AG08396 (cell line): ENCODE measurements at places on chromosomes 11 and 22.

GRCh38 chr11:20249796-20250195 is 89.5 kb upstream of the DBX1 start:
- no peak for DNase-seq

DNA sequence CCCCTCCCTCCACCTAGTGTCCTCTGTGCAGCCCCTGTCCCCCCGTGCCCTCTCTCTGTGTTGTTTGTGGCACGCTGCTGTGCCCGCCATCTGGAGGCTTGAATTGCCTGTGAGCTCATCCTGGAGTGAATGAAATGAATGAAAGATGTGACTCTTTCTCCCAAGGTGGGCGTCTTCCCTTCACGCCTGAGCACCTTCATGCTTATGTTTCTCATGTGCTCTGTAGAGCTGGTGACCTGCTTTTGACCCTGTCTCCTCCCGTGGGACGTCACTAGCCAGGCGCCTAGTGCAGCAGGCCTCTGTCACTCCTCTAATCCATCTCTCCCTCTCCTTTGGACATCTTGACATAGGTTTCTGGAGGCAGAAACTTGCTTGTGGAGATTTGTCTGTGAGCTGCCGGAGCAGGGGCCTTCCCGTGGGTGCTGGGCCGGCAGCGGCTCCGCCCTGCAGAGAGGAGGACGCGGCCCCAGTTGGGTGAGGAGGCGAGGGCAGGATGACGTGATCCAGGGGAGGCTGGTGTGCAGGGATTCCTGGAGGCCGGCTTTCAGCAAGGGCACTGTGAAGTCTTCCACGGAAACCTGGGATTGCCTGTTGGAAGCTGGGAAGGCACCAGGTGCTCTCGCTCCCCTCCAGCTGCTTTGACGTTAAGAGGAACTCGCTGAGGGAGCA is 40.6 kb downstream of the MUC6 start:
- DNase-seq, result no peak

- no peak for DNase-seq
Measured at GRCh38 chr11:73228268-73229134, 10.4 kb downstream of the P2RY2 start.

DNA sequence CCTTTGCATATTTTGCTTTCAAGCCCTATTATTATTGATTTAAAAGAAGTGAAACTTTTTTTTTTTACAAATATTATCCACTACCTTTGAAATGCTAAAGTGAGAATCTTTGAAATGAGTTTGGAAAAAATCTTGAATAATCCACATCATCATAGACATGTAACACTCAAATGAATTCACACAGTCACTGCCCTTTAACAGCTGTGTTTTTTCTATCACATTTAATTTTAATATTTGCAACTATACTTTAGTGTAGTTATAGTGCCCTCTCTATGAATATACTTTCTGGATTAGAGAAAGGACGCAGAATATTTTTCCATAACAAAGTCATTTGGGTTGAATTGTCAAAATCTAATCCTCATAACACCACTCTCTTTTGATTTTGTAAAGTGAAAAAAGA is 37.9 kb upstream of the MTMR2 start:
- DNase-seq, result no peak

- no peak for DNase-seq
Measured at GRCh38 chr11:94806014-94806413, 37.9 kb downstream of the AMOTL1 start.

DNA sequence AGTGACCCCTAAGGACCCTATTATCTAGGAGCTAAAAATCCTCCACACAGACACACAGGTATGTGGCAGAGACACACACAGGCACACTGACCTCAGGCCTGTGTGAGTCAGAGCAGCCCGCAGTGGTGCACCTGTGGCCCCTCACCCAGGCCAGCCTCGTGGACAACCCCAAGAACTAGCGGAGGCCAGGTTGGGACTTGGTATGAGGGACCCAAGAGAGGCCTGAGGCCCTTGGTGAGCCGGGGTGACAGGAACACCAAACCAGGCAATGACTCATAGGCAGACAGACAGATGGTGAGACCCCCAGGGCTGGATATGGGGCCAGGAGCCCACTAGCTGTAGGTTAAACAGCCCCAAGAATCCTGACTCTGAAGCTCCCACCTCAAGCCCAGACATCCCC is 6.0 kb downstream of the CASTOR1 start:
- no peak for DNase-seq

DNA sequence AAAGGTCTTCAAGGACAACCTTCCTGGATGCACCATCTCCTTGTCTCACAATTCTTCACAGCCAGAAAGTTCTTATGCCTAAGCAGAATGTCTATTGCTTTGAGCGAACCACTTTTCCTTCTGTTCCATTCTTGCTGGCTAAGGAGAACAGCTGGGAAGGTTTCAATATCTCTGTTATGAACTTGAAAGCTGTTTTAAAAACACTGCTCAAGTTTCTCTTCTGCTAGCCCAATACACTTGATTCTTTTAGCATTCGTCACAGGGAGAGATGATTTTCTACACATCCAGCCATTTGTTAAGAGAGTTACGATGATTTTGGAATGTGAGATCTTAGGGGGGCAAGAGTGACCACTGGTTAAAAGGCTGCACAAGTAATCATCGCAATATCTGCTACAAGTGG is 249.3 kb downstream of the KIRREL3 start:
- DNase-seq, result peak; percentile 52

DNA sequence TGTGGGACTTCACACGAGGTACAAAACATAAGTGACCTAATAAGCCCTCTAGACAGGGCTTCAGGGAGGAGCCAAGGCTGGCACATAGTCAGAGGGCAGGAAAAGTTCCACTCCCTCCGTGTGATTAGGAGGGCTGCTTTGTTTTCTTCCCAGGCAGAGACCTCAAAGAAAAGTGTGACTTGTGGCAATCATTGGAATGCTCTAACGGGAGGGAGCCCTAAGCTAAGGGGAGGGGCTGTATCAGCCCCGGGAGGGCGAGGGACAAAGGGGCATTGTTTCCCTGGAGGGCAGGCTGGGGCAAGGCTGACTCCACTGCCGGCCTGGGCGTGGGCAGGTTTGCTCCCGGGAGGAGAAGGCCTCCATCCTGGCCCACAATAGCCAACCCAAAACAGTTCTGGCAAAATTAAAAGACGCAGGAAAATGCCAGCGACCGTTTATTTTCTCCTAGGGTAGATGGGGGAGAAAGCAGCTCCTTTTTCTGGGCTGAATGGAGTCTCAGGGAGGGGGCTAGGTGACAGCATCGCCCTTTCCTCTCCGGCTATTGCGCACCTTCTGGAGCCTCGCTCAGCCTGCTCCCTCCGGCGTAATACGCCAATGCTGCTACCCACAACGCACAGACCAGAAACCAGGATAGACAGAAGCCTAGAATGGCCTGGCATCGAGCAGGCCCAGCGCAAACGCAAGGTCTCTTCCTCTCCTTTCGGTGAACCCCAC is 60.2 kb downstream of the ENDOD1 start:
- DNase-seq, result no peak

- DNase-seq, result no peak
Measured at GRCh38 chr11:19372381-19372780, 131.6 kb upstream of the E2F8 start.

- peak; percentile 57 for DNase-seq
Measured at GRCh38 chr22:30694171-30694639, 469 bp upstream of the OSBP2 start.

- DNase-seq, result peak; percentile 70
Measured at GRCh38 chr22:27456696-27457503, 344.7 kb downstream of the MN1 start.

DNA sequence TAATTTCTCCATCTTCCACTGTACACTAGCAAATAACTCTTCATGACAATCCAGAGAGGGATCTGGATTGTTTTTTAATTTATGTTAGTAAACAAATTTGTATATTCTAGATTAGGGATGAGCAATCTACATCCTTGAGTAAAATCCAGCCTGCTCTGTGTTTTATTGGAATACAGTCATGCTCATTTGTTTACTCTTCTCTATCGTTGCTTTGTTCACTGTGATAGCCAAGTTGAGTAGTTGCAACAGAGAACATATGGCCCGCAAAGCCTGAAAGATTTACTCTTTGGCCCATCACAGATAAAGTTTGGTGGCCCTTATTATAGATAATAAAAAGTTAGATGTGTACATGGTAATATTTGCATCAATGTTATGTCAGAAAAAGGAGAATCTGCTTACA is 6.2 kb upstream of the BLID start:
- DNase-seq, result no peak

DNA sequence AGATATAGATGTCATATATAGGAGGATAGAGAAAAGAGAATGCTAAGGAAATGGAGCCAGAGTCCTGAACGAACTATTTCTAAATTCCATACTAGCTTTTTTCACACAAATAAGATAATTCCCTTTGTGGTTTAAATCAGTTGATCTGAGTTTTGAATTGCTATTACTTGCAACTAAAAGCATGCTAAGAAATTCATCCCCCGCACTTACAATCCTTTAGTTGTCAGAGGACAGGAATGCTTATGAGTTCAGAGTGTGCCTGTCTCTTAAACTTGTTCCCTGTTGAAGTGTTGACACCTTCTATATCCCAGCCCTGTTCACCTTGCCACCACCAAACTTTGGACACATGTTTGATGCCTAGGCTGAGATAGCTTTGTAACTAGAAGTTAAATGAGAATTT is 406.2 kb downstream of the METTL15 start:
- no peak for DNase-seq

- DNase-seq, result peak; percentile 70
Measured at GRCh38 chr11:78256962-78257361, 68.2 kb downstream of the USP35 start.

DNA sequence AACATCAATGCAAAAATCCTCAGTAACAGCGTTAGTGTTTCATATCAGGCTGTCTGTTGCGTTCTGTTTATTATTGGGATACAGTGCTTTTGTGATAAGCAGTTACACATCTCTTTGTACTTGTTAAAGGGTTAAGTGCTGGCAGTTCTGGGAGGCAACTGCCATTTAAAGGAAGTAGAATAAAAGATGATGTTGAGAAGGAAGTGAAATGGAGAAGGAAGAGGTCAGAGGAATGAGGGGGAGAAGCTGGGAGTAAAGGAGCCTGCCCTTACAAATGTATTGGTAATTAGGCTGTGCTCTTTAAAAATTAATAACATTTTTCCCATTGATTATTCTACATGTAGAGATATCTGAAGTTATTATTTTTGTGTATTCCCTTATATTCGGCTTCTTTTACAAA is 674.7 kb downstream of the NTM start:
- DNase-seq, result no peak

- no peak for DNase-seq
Measured at GRCh38 chr11:837189-837989, 4.6 kb downstream of the CD151 start.

- DNase-seq, result no peak
Measured at GRCh38 chr11:121311373-121311772, 18.8 kb downstream of the SC5D start.

GRCh38 chr11:119187123-119187892 is 2.0 kb downstream of the NHERF4 start:
- no peak for DNase-seq

DNA sequence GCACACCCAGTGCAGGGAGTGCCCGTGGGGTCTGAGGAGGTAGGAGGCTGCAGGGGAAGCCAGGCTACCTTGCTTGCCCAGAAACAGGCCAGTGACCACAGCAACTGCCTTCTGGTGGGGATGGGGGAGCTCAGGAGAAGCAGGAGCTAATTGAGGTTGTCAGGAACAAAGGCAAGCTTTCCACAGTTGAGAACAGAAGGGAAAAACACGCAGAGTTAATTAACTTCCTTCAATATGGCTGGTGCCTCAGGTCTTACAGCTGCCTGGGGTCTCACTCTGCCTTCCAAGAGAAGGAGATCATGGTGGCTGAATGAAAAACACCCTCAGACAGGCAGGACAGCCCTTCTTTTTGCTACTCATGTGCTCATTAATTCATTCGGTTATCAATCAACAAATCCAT is 127.9 kb upstream of the SYT13 start:
- no peak for DNase-seq

DNA sequence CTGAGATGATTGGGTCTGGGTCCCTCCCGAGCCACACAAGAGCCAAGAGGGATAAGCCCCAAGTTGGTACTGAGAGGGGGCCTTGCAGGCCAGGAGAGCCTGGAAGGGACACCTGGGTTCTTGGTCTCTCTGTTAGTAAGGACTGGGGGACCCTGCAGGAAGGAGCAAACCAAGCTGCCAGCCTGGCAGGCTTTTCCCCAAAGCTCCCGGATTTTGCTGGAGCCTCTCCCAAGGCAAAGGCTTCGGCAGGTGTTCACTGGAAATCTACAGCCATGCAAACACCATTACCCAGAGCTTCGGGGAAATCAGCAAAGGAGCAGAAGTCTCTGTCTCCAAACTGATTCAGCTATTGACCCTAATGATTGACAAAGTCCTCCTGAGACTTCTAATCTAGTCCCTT is 527.9 kb downstream of the BUD13 start:
- DNase-seq, result no peak

DNA sequence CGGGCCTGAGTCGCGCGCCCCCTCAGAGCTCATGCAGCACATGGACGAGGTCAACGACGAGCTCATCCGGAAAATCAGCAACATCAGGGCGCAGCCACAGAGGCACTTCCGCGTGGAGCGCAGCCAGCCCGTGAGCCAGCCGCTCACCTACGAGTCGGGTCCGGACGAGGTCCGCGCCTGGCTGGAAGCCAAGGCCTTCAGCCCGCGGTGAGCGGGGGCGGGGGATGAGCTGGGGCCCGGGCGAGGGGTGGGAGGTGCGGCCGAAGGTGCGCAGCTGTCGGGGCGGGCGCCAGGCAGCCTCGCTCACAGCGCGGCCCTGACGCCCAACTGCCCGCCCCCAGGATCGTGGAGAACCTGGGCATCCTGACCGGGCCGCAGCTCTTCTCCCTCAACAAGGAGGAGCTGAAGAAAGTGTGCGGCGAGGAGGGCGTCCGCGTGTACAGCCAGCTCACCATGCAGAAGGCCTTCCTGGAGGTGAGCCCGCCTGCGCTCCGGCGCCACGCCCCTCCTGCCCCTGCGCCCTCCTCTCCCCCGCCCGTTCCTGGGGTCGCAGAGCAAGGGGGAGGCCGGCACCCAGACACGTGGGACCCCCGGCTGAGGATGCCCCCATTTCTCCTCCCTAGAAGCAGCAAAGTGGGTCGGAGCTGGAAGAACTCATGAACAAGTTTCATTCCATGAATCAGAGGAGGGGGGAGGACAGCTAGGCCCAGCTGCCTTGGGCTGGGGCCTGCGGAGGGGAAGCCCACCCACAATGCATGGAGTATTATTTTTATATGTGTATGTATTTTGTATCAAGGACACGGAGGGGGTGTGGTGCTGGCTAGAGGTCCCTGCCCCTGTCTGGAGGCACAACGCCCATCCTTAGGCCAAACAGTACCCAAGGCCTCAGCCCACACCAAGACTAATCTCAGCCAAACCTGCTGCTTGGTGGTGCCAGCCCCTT is 20.5 kb downstream of the EPS8L2 start:
- DNase-seq, result peak; percentile 71

GRCh38 chr11:1260023-1260501 is 37.2 kb downstream of the MUC5B start:
- peak; percentile 76 for DNase-seq

DNA sequence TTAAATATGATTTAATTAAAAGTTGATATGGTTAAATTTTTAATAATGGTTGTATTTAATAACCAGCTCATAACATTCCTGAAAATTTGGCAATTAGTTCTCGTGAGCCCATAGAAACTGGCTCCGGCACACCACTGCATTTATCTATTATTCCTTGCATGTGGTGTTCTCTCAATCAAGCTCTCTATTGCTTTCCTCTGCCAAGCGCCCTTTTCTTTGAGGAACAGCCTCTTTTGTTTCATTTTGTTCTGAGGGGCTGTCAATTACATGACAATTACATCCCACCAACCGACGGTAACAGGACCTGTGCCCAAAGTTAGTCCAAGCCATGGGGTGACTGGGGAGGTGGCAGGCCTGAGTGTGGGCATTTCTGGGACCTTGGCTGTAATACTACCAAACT is 8.1 kb downstream of the C11orf91 start:
- DNase-seq, result no peak

- no peak for DNase-seq
Measured at GRCh38 chr11:74417860-74418508, 19.8 kb upstream of the PGM2L1 start.
